ENCODE measurements at places on chromosomes 2 and 18.

DNA sequence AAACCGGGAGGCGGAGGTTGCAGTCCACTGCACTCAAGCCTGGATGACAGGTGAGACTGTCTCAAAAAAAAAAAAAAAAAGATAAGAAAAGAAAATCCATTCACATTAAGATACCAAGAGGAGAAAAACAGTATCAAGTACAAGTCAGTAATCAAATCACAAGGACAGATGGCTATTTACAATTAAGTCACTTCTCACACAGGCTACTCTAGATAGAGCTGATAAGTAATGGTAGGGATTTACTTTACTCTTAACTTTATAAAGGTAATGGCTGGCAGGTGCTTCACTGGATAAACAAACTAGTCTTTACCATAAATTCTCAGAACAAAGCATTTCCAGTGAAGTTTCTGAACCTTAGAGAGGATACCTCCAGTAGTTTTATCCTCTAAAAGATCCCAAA, 11.5 kb downstream of the SF3B1 start:
- DNase-seq, result no peak

DNA sequence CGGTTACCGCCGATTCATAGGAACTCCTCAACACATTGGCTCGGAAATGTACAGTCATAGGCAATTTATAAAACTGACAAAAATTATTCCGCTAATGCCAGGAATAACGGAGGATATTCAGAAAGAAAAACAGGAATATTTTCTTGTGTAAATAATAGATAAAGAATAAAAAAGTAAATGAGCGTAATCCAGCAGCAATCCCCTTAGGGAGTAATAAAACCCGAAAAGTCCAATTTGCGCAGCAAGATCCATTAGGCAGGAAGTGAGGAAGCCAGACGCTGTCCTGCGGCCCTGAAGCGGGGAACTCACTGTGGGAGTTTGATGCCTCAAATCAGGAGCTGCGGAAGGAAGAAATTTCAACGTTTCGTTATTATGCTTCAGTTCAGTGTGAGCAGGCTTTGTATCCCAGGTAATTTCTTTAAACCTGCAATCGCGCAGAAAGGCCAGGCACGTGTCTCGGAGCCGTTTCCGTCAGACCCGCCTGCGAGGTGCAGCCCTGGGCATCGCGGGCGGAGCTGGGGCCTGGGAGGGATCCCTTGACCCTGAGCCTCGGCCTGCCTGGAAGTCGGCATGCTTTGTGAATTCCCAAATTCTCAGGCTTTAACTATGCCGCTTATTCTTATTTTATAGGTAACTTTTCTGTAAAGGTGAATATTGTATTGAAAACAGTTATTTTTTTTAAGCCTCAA, 180.9 kb upstream of the ALKAL2 start:
- no peak for DNase-seq

GRCh38 chr18:68714712-68715496, at the start of gene TMX3:
TSS of gene TMX3 (minus strand) at chr18:68715108. CDS start at chr18:68714981, 127 bp downstream.
- DNase-seq, result peak; percentile 93

DNA sequence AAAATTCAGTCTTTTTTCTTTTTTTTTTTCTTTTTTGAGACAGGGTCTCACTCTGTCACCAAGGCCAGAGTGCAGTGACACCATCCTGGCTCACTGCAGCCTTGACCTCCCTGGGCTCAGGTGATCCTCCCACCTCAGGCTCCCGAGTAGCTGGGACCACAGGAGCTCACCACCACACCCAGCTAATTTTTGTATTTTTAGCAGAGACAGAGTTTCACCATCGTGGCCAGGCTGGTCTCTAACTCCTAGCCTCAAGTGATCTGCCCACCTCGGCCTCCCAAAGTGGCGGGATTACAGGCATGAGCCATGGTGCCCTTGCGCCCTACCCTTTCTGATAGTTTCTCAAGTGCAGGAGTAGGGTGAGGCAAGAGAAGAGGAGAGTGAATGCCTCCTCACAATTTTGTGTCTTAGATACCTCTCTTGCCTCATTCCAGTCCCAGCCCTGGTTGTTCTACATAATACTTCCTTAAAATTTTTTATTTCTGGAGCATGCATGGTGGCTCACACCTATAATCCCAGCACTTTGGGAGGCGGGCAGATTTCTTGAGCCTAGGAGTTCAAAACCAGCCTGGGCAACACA, 68.2 kb upstream of the CAB39 start:
- no peak for DNase-seq

DNA sequence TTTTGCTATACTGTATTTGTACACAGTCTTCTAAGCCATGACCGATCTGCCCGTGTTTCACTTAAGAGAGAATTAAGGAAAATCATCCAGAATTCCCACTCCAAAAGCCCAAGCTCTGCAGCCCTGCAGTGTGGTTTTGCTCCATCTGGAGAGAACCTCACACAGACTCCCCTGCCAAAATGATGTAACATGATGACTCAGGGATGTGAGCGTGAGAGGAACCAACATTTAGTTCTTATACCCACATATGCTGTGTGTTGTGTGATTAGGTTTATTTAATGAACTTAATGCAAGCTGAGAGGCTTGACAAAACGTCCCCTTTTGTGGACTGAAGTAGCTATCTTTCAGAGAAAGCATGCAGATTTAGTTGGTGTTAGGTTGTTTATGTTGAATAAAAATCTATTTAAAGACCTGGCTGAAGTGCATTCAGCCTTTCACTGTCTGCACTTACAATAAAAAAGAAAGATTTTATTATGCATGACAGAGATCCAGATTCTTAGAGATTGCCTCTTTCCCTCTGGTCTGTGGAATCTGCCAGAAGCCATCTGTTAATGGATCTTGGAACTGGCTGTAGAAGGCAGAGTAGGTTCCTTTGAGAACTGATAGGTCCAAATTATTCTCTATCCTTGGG, 6.3 kb downstream of the RAB12 start:
- DNase-seq, result no peak

DNA sequence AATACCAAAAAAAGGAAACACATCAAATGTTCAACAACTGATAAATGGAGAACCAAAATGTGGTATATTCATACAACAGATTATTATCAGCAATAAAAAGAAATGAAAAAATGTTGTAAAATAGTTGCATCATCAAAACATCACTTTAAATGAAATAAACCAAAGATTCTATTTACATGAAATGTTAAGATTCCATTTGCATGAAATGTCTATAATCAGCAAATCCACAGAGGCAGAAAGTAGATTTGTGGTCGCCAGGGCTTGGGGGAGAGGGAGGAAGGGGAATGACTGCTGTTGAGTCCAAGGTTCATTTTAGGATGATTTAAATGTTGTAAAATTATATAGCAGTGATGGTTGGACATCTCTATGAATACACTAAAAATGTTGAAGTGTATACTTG, 181.9 kb downstream of the RTP5 start:
- no peak for DNase-seq

DNA sequence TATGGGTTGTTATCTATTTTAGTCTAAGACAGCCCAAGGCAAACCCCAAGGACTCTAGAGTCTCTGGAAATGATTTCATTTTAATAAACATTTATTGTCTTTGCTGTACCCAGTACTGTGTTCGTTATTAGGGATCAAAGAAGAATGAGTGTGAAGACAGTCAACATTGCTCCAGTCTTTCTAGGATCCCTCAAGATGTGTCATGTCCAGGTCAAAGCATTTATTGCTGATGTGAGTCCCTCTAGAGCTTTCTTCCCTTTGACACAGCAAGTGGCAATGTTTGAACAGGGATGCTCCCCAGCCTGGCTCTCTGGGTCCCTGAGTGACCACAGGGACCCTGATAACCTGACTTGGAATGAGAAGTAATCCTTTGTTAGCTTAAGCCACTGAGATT, 123.1 kb upstream of the STK17B start:
- DNase-seq, result no peak

DNA sequence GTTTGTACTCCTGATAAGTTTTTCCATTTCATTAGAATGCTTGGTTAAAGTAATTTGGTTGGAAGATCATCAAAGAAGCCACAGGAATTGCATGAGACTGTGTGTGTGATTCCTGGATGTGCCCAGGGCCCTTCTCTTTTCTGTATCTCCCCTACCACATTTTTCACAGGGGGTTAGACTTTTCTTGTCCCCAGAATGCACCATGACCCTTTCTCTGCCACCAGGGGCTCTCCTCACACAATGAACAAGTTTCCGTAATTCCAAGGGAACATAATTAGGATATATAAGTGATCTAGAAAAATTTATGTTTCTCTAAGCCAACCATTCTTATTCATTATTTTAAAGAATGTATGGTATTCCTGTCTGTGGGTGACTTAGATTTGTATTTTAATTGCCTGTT, 291.8 kb downstream of the NEDD4L start:
- DNase-seq, result no peak

- no peak for DNase-seq
Observed at GRCh38 chr2:126543081-126543480, 112.9 kb upstream of the GYPC start.

GRCh38 chr2:567496-567864, 109.7 kb downstream of the TMEM18 start:
- no peak for DNase-seq

DNA sequence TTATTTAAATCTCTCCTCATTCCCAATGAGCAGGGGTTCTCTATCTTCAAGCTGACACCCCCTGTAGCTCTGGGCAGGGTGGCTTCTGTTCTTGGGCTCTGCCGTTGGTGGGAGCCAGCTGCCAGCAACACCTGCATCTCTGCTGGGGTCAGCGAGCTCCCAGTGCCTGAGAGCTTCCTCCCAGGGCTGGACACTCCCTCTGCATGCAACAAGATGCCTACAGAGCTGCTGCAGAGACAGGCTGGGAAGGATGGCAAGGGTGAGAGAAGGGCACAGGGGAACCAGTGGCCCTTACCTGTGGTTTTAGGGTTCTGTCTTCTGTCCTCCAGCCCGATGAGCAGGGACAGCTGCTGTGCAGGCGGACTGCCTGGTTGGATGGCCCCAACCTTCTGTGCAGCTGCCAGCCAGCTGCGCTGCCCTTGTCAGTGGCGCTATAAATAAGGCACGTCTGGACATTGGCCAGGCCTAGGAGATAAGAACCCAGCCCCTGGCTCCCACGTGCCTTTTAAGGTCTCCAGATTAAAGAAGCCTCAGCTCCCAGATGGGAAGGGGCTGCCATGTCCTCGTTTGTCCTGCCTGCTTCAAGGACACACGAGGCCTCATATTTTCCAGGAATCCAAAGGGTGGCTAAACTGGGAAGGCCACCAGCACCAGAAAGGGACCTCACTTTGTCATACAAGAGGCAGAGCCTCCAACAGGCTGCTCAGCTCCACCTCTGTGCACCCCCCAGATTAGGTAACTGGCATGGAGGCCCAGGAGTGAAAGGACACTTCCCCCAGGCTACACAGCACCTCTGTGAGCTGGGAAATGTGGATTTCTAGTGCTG, 39.5 kb upstream of the FHL2 start:
- DNase-seq, result no peak

DNA sequence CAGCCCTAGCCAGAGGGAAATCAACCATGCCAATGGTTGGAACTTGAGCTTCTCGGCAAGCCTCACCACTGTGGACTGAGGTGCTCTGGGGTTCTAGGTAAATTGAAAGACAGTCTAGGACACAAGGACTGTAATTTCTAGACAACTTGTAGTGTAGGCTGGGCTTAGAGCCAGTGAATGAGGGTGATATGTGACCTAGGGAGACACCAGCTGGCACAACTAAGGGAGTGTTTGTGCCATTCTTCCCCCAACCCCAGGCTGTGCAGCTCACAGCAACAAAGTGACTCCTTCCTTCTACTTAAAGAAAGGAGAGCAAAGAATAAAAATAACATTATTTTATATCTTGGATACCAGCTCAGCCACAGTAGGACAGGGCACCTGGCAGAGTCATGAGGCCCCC, 1690.7 kb upstream of the TMEFF2 start:
- no peak for DNase-seq

DNA sequence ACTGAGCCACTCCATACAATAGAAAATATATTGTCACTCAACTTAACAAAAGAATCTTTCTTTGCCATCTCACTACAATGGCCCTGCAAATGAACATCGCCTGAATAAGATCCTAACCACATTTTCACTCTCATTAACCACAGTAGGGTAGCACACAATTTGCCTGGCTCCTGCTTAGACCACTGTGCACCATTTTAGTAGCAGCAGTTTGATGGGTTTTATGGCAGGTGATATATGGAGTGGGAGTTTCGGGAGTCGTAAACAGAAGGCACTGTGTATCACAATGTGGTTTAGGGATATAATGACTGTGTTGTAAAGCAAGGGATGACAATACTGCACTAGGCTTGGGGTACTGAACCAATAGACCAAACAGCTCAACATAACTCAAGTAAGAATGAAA, 617.4 kb downstream of the BCL11A start:
- no peak for DNase-seq

GRCh38 chr2:88808652-88809051, 117.2 kb downstream of the RPIA start:
- no peak for DNase-seq

DNA sequence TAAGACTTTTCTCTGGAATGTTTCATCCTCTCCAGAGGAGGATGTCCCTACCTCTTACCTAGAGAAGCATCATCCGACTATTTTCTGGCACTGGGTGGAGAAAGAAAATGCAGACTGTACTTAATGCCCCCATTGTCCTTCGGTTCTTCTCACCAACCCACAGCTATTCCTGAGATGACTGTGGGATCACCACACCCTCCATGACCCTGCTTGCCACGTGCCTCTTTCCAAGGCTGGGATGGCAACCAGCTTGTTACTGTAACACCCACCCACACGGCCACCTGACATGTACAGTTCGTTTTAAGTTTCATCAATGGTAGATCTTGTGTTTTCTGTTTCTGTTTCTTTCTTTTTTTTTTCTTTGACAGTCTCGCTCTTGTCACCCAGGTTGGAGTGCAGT, 365.2 kb downstream of the FBXO15 start:
- DNase-seq, result no peak

DNA sequence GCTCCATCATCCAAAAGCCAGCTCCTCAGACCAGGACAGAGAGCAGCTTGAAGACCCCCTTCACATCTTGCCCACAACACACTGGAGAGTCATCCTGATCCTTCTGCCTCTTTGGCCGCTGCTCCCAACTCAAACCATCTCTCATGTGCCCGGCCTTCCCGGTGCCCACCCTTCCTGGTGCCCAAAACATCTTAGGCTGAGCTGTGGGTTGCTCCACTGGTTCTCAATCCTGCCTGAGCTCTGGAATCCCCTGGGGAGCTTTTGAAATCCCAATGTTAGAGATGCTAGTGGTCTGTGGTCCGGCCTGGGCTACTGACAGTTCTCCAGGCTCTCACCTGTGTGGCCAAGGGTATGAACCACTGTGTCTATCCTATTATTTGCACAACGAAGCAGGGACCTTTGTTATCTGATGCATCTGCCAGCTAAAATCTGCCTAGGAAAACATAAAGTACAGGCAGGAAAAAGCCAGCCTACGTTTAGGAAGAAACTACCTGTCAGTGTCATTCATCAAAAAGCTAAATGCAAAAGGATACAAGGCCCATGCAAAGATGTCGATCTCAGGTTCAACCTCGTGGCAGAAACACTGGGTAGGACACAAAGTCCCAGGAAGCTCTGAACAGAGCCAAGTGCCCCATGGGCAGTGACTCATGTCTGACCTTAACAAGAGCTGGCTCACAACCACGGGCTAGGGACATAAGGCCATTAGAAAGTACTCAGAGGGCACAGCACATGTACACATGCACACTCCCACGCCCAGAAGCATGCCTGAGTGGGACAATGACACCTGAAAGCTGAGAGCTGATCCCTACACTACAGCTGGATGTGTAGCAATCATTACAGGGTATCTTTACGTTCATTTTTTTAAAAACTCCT, 30.8 kb downstream of the TBC1D8 start:
- DNase-seq, result no peak

Measured in CD4-positive, alpha-beta T cell treated with Interleukin-2 at 100 ng/mL for 4 hours (primary cell).